LNCaP clone FGC (cell line): ENCODE measurements at places on chromosomes 3 and 15.
A peak's percentile ranks its signal among the peaks of the same experiment; 100 is the strongest.

- no peak for DNase-seq
Observed at GRCh38 chr3:49724586-49724985, 835 bp upstream of the GMPPB start.

- no peak for DNase-seq
Observed at GRCh38 chr3:161585922-161586321, 89.3 kb downstream of the OTOL1 start.

DNA sequence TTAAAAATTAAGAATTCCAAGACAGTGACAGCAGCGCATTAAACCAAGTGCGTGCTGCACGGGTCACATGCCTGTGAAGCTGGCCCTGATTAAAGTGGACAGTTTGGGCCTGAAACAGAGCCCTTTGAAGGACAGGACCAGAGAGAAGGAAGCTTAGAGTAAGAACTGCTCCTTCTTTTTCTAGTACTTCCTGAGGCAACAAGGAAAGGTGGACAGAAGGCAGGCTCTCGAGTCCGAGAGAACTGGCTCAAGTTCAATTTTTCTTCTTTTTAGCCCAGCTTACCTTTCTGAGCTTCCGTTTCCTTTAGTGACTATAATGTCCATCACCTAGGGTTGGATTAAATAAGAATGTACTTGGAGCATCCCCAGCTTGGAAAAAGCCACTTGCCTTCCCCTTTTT lies 26.9 kb downstream of the ANP32A start:
- DNase-seq, result no peak

DNA sequence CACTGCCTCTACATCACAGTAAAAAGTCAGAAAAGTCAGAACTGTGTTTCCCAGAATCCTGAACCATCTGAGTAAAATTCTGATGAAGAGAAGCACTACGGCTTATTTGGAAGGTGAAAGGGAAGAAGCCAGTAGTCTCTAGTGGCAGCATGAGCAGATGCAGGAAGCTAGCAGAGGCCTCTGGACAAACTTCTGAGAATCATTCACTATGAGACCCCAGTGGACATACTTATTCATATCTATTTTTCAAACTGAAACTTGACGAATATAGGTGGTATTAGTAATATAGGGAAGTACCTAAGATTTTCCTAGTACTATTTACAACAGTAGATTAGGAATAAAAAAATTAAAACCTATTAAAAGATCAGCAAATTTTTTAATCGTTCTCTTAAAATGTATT lies 272.8 kb upstream of the TTC14 start:
- DNase-seq, result no peak

DNA sequence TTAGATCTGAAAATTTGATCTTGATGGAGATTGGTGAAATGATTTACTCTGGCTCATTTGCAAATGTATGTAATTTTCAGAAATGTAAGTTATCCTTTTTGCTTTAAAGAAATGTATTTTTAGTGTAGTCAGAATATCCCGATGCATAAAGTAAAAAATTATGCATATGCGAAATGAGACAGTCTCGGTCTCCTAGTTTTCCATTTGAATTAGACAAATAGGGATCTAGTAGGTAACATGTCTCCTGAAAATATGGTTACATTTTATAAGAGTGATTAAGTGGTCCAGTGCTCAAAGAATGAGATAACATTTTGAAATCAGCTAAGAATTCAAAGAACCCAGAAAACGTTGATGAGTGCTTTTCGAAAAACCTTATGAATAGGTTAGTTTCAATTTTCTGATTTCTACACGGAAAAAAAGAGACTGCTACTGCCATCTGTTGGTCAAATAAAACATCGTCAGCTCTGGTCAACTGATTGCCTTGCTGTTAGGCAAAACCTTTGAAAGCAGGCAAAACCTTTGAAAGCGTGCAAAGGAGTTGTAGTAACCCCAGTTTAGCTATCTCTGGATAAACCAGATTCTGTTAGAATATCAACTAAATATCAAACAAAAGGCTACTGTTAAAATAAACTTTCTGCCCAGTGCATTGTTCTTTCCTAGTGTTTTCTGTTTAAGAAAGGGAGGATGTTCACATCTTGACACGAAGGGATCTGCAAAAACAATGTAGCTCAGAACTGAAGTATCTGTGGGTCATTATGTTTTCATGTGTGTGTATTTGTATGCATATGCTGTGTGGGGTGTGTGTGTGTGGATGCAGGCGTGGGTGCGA lies 59.3 kb upstream of the CHMP2B start:
- DNase-seq, result no peak

DNA sequence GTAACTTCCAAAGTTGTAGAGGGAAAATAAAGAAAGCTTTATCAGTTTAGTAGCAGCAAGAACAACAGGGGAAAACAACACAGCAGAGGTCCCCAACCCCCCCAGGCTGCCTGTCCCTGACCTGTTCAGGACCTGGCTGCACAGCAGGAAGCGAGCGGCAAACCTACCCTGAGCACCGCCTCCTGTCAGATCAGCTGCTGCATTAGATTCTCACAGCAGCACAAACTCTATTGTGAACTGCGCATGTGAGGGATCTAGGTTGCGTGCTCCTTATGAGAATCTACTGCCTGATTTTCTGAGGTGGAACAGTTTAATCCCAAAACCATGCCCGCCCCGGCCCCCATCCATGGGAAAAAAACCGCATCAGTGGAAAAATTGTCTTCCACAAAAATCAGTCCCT lies 40.3 kb downstream of the USP50 start:
- no peak for DNase-seq

DNA sequence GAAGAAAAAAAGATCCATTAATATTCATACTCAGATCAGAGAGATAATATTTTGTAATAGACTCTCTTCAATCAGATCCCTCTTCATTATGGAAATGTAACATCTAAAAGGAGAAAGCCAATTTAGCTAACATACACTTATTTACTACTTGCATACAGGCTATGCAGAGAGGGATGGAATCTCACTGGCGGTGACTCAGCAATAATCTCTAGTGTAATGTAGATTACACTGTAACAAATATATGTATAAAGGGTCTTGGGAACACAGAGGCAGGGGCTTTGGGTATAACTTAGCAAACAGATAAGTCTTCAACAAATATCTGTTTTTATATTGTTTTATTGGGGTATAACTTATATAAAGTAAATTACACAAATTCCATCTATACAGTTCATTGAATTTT lies 69.6 kb downstream of the CGNL1 start:
- DNase-seq, result no peak

GRCh38 chr3:195762249-195762585 lies 41.4 kb downstream of the MUC20 start:
- no peak for DNase-seq

GRCh38 chr3:142022381-142022780 lies 127.0 kb downstream of the TFDP2 start:
- DNase-seq, result no peak

- no peak for DNase-seq
Observed at GRCh38 chr3:153767601-153768560, 353.3 kb upstream of the ARHGEF26 start.

- no peak for DNase-seq
Observed at GRCh38 chr3:150725548-150725947, 21.8 kb upstream of the ERICH6 start.

DNA sequence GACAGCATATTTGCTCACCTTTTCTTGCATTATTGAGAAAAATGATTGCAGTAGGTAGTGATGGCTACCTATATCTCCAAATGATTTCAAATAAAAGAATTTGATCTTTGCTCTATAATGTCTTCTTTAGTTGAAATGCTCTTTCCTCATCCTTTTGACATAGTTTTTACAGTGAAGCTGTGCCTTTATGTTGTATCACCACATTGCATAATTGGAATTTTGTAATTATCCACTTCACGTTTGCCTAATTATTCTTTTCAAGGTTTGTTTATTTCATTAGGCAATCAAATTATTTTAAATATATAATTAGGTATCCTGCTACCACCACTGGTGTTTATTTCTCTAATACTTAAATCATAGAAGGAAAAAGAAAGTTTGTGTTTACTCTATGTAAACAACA lies 21.3 kb upstream of the P2RY13 start:
- no peak for DNase-seq

DNA sequence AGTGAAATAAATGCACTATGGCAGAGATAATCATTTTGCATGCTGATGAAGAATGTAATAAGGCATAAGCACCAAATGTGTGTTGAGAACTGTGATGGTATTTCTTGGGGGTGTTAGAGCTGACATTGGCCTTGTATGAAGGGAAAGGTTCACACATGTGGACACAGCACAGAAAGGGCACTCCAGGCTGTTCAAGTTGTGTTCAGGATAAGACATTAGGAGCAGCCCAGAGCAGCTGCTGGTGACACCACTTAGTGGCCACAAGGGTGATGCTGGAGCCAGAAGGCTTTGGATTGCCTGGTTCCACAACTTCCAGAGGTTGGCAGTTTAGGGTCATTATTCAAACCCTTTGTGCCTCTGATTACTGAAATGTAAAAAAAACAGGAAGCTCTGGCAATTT lies 155.4 kb downstream of the GOLGA6L6 start:
- DNase-seq, result no peak

DNA sequence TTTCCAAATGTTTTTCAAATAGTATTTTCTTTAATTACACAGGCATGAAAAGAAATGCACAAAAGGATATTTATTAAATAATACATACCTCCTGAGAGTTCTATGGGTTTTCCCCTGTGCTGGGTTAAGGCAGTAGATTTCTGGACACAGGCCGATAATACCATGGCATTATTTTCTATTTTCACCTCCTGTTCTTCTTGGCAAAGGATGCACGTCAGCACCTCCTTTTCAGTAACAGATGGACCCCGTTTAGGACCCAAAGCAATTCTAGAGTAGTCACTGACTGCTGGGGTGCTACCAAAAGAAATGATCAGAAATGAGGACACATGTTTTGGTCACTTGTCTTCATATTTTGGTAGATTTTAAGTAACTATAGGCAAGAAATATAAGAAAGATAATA lies 86.4 kb upstream of the TTBK2 start:
- DNase-seq, result no peak

- DNase-seq, result no peak
Observed at GRCh38 chr3:142106548-142106947, 42.8 kb downstream of the TFDP2 start.

GRCh38 chr3:3907023-3907422 lies 107.8 kb downstream of the LRRN1 start:
- DNase-seq, result no peak

DNA sequence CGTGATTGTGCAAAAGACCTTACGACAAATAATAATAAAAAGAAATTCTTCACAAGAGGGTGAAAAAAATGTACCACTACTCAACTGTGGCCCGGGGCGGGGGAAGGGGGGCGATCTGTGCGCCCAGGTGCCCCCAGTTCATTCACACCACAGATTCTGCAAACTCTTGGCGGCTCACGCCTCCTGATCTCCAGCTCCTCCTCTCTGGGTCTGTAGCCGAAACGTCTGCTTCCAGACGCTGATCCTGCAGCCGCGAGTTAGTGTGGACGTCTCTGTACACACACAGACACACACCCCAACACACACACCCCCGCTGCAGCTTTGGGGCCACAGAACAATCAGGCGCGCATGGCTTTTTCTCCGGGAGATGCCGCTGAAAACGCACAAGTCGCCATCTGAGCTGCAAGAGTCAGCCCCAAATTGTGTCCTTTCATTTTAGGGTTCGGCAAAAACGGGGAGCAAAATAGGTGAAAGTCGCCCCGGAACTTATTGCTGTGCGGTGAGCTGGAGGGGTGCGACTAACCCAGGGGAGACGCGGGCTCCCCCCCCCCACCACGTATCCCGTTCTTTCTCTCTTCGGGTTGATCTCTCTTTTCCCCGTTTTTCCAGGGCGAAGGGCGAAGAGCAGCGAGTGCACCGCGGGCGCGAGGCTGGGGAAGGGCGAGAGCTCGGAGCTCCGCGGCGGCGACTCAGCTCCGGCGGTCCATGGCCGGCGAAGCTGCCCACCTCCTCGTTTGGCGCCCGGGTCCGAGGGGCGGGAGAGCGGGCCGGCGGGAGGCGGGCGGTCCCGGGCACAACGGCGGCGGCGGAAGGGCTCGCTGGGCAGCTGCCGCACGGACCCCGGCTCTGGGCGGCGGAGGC lies 505 bp upstream of the WNT5A start:
- DNase-seq, result no peak

DNA sequence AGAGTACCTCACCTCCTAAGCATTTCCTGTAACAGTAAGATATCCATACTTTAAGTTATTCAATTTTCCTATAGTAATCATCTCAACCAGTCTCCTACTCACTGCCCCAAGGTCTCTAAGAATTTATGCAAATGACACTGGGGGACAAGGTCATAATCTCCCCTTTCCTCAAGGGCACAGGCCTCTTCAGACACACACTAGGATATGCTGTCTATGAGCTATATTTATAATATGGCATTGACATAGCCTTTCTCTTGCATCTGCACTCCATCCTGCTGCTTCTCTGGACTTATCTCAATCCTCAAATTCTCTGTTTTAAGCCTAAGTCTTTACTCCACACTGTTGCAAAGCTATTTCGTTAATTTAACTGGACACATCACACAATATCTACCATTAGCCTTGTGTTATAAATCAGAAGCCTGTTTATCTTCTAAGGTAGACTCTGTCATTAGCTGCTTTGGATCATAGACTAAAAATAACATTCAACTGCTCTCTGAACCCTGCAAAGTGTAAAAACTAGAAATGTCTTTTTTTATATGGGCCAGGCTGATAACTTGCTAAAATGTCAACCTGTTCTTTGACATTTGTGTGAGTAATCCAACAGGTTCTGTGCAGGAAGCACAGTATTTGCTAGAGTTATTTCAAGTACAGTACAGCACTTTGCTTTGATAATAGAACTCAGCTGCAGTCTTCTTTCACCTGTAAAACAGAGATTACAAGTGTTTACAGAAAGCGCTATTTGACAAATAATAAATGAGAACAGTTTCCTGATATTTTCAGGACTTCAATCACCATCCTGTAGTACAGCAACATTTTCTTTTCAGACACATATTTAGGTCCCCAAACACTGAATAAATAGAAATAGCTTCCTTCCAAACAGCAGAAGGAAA lies 17.8 kb upstream of the SEC62 start:
- peak; percentile 76 for DNase-seq

GRCh38 chr3:189369636-189370035 lies 197.9 kb downstream of the TPRG1 start:
- DNase-seq, result no peak

GRCh38 chr3:33758864-33759263 lies 39.6 kb upstream of the PDCD6IP start:
- DNase-seq, result no peak

DNA sequence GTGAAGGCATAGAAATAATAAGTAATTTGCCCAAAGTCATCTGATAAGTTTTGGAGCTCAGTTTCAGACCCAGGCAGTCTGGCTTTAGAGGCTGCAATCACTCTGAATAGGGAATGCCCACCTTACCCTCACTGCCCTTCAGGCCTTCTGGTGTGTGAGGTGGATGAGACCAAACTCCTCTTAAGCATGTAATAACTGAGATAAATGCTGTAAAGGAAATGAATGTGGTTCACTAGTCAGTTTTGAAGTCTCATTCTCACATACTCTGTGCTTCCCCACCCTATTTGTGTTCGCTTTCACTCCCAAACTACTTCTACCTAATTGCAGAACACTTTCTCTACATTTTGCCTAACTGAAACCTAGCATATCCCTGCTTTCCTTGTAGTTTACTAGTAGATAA lies 144.1 kb downstream of the FILIP1L start:
- no peak for DNase-seq

- no peak for DNase-seq
Observed at GRCh38 chr3:45131201-45131600, 15.0 kb downstream of the CDCP1 start.

GRCh38 chr15:97023488-97023844 lies 693.0 kb downstream of the NR2F2 start:
- no peak for DNase-seq

- no peak for DNase-seq
Observed at GRCh38 chr15:93214106-93214505, 125.1 kb upstream of the RGMA start.

- DNase-seq, result no peak
Observed at GRCh38 chr3:117366574-117366973, 657.0 kb downstream of the TUSC7 start.
